ENCODE measurements at places on chromosomes 16 and 17. TPM values are rescaled to one million over a fixed set of nuclear protein-coding genes. Genes with fewer than 3 reads are reported as not detected.

The SLC38A8 gene
- not detected for total RNA-seq

The RMI2 gene
- total RNA-seq: 11.1 TPM

The DNAH2 gene
- not detected for total RNA-seq

The SNX20 gene
- not detected for total RNA-seq

The PIP4K2B gene
- 48.1 TPM for total RNA-seq
